ENCODE measurements at places on chromosomes 6 and 20.

DNA sequence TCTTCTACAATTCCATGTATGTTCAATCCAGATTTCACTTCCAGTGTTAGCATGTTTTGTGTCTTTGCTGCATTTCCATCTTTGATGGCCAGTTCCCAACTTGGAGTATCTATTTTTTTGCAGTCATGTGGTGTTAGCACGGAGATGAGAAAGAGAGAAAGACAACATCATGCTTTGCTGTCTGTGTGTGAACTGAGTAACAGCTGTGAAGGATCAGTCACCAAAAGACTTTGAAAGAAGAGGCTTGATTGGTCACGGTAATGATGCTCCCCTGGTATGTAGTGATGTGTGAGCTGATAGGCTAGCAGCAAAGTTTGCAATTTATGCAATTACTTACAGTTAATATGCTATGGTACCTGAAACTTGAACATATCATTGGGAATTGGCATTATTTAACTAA lies 731.3 kb upstream of the NRSN1 start:
- no peak for DNase-seq

DNA sequence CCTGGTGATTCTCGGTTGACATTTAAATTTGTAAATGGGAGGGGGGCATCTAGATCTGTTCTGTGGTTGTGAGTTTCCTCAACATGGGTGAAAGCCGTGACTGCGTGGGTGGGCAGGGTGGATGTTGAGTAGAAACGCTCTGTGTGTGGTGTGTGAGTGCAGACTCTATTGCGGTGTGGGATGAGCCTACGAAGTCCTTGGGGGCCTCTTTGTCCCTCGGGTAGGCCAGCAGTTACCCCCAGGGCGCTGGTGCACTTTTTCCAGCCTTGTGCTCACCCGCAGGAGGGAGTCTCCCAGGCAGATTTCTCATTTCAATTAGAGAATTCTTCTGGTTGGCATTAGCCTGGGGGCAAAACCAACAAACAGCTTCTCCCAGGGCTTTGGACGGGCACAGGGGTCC lies 10.6 kb downstream of the TOX2 start:
- no peak for DNase-seq

GRCh38 chr6:7249946-7250643 lies 62.9 kb downstream of the SSR1 start:
- DNase-seq = no peak

GRCh38 chr20:4781211-4781610 lies 59.5 kb downstream of the PRND start:
- no peak for DNase-seq

GRCh38 chr6:16585805-16586204 lies 175.5 kb downstream of the ATXN1 start:
- DNase-seq = no peak
